Stimulated activated CD8-positive, alpha-beta memory T cell treated with anti-CD3 and anti-CD28 coated beads, Interleukin-2, amount 100 ng/mL, for 1 hour (primary cell): ENCODE measurements at places on chromosomes 1 and 21.

DNA sequence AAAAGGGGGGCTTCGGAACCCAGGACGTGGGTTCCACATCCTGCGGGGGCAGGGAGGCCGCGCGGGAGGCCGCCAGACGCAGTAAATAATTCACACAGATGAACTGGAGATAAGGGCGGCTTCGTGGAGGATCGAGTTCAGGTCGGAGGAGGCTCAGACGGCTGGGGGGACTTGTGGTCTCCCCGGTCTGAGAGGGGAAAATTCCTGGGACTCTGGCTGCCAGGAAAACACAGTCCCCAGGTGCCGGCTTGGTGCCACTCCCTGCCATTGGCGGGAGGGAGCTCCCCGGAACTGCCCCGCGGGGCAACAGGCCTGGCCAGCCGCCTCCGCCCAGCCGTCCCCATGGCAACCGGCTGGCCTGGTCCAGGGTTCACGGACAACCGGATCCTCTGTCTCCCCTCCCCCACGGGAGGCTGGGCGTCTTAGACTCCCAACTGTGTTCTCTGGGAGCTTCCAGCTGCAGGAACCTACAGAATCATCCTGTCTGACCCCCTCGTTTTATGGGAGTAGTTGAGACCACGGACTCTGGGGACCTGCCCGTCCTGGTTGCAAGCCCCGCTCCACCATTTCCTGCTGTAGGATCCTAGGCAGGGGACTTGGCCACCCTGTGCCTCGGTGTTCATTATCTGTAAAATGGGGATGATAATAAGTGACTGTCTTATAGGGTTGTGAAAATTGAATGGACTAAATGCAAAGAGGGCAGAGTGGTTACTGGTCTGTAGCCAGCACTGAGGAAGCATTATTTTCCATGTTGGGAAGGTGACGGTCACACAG is 9.6 kb downstream of the CAMK2N1 start:
- no peak for DNase-seq

- no peak for DNase-seq
These were observed 11.3 kb downstream of the TMEM63A start for GRCh38 chr1:225870911-225871310.

- DNase-seq: no peak
These were observed 1.8 kb upstream of the ADAMTS1 start for GRCh38 chr21:26847002-26847401.

DNA sequence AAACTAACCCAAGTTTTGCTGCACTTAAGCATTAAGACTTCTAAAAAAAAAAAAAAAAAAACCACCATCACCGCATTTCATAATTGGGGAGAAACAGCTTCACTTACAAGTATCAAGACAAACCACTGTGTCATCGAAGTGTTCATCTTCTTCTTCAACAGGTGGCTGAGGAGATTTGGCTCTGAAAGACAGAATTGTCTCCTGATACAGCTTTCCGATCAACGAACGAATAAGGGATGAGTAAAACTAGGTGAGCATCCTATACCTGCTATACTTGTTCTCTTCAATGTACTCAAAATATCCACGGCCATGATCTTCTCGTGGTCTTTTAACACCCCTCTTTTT is 2.0 kb downstream of the HNRNPU start:
- DNase-seq: no peak

DNA sequence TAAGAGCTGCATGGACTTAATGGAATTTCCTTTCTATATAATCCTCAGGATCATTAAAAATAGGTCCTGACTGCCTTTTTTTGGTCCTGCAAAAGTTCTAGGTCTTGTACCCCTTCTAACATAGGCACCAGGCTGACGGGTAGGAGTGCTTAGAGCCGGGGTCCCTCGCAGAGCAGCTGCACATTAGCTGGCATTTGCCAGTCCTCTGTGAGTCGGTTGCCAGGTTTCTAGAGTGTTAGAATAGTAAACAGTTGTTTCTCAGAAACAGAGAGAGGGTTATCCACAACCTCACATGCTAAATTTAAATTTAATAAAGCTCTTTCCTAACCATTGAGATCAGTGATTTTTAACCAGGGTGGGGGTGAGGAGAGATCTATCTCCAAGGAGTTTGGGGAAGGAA is 35.4 kb upstream of the HEATR1 start:
- no peak for DNase-seq

DNA sequence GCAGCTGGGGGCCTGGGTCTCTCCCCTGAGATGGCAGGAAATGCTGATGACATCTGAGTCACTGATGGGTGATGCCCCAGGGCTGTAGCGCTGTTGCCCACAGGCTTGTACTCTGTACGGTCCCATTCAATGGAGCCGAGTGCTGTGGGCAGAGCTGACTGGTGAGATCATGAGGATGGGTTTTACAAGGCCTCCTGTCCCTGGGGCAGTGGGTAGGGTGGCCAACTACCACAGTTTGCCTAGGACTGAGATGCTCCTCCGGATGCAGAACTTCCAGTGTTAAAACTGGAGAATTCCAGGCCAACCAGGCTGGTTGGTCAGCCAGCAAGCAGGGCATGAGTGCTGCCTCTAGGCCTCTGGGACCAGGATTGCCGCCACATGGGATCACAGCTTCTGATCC is 9.2 kb downstream of the PHLDA3 start:
- no peak for DNase-seq

GRCh38 chr1:118973531-118974137 is 14.5 kb downstream of the TBX15 start:
- no peak for DNase-seq

DNA sequence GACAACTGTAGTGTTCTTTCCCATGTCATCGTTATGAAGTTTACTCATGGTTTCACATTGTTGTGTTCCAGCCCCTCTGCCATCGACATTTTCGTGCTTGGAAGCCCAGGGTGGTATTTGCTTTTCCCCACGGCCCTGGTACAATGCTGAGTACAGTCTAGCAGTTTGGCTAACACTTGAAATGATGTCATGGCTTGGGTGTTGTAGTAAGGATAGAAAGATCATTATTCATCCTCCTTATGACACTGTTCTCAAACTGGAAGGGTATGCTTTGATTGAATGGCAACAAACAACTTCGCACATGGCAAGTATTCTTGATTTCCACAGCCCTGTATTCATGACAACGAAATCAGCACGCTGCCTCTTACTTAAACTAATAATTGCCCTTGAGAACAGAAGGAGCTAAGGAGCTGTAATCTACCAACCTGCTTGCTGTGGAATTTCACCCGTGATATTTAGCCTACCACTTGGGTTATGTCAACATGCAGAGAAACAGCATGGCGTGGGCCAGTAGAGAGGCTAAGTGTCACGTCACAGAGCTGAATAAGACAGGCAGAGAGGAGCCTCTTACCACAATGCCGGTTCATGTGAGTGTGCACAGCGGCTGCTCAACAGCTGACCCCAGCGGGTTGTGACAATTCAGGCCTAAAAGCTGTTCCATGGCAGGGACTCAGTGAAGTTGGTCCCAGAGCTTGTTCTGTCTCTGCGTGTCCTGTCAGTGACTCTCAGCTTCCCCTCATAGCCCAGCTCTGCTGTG is 73.9 kb downstream of the KCNJ6 start:
- no peak for DNase-seq

GRCh38 chr1:237269938-237270337 is 228.0 kb downstream of the RYR2 start:
- DNase-seq: no peak

DNA sequence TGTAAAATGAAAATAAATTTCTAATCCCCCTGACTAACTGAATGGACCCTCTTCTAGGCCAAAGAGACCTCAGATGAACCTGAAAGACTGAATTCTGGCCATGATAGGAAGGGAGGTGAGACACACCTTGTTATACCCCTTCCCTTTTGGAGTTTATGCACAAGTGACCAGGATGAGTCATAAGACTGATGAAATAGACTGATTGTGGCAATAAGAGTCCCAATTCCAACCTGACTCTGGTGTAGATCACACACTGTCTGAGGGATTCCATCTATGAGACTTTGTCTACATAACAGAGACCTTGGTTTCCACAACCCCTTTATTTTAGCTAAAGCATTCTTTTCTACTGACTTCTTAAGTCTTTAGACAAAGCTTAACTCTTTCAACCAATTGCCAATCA is 13.5 kb upstream of the OR2G2 start:
- DNase-seq: no peak

GRCh38 chr21:42641311-42642218 is 11.9 kb upstream of the PDE9A start:
- DNase-seq: no peak

GRCh38 chr1:225652729-225653462 is at the start of gene ENAH:
Gene ENAH (minus strand): TSS chr1:225653123. CDS start chr1:225652690, 433 bp downstream.
- DNase-seq: no peak

DNA sequence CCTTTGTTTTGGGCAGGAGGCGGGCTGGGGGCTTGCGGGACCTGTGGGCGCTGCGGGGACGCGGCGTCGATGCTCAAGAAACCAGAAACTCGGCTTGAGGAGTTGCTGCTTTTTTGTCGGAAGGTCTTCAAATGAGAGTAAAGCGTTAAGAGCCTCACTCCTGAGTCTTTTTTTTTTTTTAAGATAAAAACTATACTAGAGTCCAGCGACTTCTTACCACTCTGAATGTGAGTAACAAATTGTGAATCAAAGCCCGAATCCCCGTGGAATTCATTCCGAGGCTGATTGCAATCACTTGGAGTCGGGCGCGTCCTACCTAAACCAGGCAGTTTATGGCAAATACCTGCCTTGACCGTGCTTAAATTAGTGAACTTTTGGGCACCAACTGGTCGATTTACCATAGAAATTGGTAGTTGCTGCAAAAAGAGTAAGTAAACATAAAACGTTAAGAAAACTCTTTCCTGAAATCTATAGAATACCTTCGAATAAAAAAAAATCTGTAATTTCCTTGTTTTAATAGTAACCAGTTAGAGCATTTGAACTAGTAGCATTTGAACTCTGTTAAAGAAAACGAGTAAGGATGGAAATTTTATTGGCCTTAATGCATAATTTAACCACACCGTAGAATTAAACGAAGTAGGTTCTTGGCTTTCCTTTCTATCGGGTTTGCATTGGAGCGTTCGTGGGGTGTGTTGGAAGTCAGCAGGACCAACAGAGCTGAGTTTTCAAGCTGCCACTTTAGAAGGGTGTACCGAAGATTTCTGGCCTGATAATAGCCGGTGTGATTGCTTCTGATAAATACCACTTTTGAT is 769 bp downstream of the GPSM2 start:
- no peak for DNase-seq

- no peak for DNase-seq
These were observed 86.8 kb downstream of the HLX start for GRCh38 chr1:220966041-220966440.

DNA sequence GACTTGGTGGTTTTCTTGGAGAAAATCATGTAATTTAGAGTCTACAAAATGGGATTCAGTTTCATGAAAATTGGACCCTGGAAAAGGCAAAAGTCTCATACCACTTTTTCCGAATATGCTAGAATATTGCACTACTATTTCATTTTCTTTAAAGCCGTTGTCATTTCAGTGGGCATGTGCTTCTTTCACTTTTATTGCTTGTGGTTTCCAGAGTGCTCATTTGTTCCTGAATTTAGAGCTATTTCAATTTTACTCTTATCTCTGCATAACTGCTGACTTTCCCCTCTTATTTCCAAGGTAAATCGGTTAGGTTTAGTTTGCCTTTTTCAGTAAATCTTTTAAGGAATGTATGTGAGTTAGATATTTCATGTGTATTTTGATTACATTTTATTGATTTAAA is 11.6 kb downstream of the HHAT start:
- no peak for DNase-seq

DNA sequence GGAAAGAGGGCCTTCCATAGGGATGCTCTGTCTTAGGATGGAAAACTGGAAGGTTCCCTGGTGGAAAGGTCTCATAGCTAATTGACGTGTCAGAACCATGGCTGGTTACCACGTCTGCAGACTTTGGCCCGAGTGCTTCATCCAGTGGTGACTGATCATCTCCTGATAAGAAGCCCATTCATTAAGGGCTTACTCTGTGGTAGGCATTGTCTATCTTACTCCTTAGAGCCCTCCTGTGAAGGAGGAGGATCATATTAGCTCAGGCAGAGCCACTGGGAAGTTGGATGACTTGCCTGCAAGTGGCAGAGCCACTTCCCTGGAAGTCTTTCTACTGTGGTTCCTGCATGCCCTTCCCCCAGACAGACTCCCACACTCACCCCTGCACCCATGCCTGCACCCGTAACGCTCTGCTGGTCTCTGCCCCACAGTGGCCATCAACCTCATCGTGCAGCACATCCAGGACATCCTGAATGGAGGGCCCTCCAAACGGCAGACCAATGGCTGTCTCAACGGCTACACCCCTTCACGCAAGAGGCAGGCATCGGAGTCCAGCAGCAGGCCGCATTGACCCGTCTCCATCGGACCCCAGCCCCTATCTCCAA is 79.9 kb downstream of the UCK2 start:
- DNase-seq: no peak

GRCh38 chr1:221783936-221784335 is 42.0 kb upstream of the DUSP10 start:
- DNase-seq: no peak

- DNase-seq: no peak
These were observed 13.4 kb downstream of the OSCP1 start for GRCh38 chr1:36436821-36437220.

DNA sequence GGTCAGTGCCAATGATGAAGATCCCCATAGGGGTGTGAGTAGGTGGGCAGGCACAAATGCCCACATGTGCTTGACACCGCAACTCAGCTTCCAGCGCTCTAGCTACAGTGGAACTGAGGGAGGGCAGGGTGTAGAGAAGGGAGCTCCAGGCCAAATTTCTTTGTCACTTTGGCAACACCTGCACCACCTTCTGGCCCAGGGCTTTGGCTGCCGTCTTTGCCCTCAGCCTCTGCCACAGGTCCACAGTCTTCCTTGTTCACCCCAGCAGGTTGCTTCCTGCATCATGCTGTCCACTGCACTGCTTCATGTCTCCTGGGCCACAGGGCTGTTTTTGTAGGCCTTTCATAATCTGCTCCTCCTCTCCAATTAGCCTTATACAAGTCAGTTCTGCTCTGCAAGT is 20.4 kb upstream of the FMOD start:
- no peak for DNase-seq

GRCh38 chr21:41367301-41367944 is 5.6 kb downstream of the MX2 start:
- no peak for DNase-seq

DNA sequence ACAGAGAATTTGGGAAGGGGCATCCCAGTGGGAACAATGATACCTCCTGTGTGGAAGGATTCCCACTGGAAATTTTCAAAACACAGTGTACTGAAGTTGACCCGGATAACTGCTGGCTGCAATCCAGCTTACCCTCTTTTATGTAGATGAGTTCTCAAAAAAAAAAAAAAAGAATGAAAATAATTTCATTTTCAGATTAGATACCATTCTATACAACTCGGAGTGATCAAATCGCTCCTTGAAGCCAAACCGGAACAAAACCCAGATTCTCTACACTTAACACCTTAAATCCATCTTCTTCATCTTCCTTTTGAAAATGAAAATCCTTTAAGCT is 69.1 kb downstream of the KAZN start:
- no peak for DNase-seq

GRCh38 chr1:228935855-228936727 is 200.8 kb downstream of the RHOU start:
- no peak for DNase-seq

GRCh38 chr1:27111626-27112573 is 43.0 kb downstream of the SLC9A1 start:
- DNase-seq: peak; percentile 37
